IMR-90 (cell line): ENCODE measurements at places on chromosomes 2 and 18. TPM values are rescaled to one million over a fixed set of nuclear protein-coding genes. Genes with fewer than 3 reads are reported as not detected.

- DNase-seq, result no peak
Observed at GRCh38 chr2:173747035-173747434, 218.1 kb downstream of the SP3 start.

- no peak for DNase-seq
Observed at GRCh38 chr2:232295971-232296370, 82.6 kb upstream of the ALPP start.

DNA sequence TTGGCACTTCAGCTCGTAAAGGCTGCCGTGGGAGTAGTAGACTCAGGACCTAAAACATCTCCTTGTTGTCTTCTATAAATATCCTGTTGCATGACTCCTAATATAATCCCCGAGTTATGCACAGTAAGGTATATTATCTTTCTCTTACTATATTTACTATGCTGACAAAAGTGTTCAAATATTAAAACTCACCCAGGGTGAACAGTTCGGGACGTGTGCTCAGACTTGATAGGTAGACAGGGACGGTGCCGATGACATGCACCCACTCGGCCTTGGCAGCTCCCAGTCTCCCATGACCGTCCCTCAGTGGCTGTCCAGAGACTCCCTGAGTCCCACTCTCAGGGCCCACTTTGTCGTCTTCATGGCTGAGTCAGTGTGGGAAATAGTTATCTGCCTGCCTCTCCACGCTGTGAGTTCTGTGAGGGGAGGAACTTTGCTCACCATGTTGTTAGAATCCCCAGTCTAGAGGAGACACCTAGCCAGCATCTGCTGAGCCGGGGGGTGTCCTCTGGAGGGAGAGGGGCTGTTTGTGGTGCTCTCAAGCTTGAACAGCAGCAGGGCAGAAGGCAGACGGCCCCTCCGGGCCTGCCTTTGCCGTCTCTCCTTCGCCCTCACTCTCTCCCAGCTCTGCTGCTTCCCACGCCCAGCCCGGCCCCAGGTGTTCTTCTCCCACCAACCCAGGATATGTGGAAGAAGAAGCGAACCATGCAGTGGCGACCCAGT is 75.0 kb downstream of the DGKD start:
- no peak for DNase-seq

DNA sequence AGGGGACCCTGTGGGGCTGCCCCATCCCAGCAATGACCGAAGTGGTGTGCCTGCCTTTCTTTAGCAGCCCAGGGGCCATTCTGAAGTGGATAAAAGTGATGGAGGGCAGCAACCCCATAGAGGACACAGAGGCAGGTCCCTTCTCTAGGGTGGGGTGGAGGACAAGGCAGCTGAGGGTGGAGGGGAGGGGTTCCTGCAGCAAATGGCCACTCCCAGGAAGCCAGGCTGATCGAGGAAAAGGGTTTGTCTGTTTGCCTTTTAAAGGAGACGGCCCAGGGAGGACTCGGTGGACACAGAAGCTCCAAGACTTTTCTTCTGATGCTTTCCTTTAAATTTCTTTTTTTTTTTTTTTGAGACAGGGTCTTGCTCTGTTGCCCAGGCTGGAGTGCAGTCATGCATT is 272.8 kb downstream of the TWIST2 start:
- DNase-seq, result no peak

- DNase-seq, result peak; percentile 92
Observed at GRCh38 chr2:157792335-157793052, 83.6 kb downstream of the ACVR1 start.

DNA sequence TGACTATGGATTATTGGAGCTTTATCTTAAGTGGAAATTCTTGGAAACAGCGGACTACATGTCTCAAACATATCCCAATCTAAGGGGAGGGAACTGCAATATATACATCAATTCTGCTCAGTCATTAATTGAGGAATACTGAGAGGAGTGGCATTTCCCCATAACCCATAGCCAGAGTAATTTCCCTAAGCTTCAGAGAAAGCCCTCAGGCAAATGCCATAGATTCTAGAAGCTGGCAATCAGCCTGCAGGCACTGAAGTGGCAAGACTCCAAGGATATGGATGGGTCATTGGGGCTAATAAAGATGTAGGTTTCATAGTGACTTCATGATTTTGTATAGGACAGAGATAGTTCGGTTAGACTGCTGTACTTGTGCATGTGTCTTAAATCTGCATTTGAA is 1960.5 kb upstream of the PIK3C3 start:
- no peak for DNase-seq

DNA sequence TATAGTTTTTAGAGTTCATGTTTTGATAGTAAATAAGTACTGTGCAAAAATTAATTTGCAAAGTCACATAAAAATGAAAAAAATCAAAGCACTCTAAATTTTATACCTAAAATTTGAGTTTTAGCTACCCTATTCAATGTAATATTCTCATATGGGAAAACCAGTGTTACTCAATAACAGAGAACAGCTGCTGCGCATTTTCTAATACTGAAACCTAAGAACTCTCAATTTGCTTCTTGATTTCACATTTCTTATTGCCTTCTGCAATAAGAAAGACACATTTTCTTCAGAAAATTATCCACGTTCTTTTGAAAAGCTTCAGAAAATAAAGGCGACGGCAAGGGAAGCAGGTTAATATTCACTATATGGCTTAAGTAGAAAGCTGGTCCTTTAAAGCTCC is 199.1 kb upstream of the CCDC150 start:
- DNase-seq, result no peak

DNA sequence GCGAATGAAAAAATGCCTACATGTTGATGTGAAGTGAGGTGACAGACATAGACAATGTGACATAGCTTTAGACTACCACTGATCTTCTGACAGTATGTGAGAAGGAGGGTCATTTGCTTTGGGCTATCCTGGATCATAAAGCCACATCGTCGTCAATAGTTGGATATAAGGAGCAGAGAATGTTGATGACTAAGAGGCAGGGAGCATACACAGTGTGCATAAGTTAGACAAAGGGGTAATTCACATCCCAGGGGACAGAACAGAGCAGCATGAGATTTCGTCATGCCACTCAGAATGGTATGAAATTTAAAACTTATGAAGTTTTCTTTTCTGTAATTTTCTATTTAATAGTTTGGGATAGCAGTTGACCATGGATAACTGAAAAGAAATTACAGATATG is 403.2 kb downstream of the DSC3 start:
- DNase-seq, result no peak

GRCh38 chr2:115160531-115161080 is 718.2 kb downstream of the DPP10 start:
- DNase-seq, result no peak

DNA sequence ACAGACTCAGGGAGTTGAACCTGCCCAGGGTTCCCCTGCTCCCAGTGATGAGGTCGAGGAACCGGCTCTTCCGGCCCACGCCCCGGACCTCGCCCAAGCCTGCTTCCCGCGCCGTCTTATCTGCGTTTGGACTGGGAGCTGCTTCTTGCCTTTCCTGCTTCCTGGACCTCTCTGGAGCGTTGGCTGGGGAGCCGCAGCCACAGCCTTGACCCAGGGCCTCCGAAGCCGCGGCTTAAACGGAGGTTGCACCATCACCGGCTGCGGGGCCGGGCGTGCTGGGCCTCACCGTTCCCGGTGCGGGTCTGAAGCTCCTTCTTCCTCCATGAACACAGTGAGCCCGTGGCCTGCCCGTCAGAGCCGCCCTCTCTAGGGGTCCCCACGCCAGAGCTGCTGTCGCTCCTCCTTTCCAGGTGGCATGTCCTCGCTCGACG is 13.3 kb downstream of the NTSR2 start:
- no peak for DNase-seq

- peak; percentile 91 for DNase-seq
Observed at GRCh38 chr2:192267484-192267883, 72.8 kb upstream of the TMEFF2 start.

DNA sequence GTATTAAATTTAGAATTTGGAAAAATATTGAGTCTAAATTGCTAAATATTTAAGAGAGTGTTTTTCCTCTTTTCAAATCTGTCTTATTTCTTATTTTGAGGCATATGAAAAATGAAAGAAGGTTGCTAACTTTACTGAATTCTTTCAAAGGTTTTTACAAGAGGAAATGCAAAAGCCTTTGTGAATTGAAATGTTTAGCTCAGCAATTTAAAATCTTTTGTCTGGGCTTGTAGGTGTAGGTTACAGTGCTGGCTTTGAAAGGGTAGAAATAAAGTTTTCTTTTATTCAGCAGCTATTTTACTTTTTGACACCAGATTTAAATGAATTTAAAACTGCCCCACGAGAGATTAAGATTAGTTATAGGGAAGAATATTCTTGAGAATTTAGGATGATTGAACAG is 192.0 kb downstream of the CDH7 start:
- DNase-seq, result no peak

DNA sequence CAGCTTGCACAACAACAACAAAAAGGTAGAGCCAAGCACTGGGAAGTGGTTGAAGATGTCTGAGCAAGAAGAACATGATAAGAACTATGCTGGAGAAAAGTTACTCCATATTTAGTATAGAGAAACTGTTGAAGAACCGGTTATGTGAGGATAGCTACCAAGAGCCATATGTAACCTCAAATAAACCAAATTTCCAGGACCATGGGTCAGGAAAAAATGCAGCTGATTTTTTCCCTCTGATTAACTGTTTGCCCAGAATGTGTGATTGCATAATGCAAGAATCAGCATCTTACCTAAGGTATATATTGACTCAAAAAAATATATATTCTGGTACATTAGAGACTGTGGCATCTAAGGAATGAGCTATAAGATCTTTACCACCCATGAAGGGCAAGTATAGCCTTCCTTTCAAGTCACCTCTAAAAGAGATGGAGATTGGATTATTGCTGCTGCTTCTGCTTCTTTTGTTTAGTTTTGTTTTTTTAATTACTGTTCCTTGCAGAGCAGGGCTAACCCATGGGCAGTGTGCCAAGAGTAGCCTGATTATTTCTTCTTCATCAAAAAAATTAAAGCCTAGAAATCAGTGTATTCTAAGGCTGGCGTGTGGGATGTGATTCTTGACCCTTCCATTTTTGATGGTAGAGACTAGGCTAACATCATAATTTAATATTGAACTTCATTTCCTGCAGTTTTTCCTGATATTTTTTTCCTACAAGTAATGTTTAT is 76.9 kb upstream of the MAP3K20 start:
- no peak for DNase-seq

DNA sequence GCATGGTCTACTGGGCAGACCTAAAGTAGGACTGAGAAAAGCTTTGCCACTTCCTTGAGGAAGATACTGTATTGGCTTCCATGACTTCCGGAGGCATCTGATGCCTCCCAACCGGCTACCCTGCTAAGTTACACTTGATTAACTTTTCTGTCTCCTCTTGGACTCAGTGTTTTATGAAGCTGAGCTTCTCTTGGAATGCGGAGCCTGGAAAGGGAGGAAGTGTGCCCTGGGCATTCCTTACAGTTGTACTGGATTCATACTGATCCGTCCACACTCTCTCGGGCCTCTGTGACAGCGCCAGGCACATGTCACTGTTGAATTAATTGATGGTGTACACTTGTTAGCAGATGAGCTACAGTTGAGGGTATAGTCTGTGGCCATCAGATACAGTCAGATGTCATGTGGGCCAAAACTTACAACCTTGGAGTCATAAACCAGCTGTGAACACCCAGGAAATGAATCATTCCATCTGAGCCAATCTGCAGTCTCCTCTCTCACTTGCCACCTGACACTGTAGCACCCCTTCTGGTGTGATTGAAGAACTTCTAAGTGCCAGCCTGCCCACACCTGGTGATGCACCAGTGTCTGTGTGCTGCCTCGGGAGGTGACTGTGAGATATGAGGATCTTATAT is 122.5 kb downstream of the FHOD3 start:
- peak; percentile 21 for DNase-seq

DNA sequence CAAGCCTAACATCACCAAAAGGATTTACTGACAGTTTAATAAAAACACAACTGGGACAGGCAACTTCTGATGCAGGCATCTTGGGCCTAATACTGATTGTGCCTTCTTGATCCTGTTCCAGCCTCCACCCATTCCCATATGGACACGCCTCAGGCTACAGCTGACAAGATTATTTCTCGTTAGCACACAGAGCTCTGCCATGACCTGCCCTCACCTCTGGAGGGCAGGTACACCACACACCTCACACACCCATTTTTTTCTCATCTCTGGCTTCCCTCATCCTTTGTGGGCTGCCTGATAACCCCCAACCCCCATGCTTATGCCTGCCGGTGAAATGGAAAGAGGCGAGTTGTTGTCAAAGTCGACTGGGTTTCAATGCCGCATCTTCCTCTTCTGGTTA is 147.0 kb downstream of the ANTXR1 start:
- no peak for DNase-seq

- no peak for DNase-seq
Observed at GRCh38 chr2:9033385-9034168, 30.1 kb upstream of the MBOAT2 start.

GRCh38 chr18:6604573-6604941 is 125.0 kb upstream of the ARHGAP28 start:
- no peak for DNase-seq

GRCh38 chr2:33123216-33123615 is 176.5 kb downstream of the LTBP1 start:
- peak; percentile 61 for DNase-seq

GRCh38 chr2:100674666-100675065 is 111.9 kb downstream of the PDCL3 start:
- DNase-seq, result no peak

DNA sequence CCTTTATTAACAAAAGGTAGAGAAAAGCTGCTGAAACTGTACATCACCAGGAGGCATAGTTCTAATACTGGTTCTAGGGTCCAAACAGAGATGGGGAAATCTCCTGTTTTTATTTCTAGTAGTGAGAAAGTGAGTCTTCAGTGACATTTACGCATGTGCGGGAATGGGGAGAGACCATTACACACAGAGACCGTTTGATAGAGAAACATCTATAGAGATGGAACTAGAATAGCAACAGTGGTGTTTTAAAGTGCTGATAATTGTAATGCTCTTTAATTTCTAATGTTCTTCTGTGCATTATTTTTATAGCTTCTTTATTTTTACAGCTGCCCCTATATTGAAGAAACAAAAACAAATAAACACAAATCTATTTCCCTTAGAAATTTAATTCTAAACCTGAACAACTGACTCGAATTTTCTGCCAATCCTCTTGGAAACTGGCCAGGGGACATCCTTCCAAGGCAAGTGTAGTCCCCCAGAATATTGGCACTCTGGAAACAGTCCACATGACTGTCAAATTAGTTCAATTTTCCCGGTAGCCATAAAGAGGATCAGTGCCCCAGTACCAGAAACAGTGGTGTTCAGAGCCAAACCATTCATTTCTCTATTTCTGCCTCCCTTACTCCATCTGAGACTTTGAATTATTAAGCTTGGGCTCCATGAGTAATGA is 260.9 kb downstream of the ICOS start:
- no peak for DNase-seq

The TUBA4B gene
- not detected in 2 replicates for total RNA-seq

The FSIP2 gene
- under 0.01 TPM in 1 of 2 replicates, not detected in the other for total RNA-seq

The POTEJ gene
- total RNA-seq, result not detected in 2 replicates

The ACOXL gene
- not detected in 2 replicates for total RNA-seq

The CXCR1 gene
- total RNA-seq, result not detected in 2 replicates

The HIBCH gene
- 8.8 and 15.6 TPM in 2 replicates for total RNA-seq

The RTP5 gene
- total RNA-seq, result not detected in 2 replicates

The AMER3 gene
- total RNA-seq, result not detected in 2 replicates

The PJVK gene
- total RNA-seq, result 0.28 and 0.72 TPM in 2 replicates

The XIRP2 gene
- total RNA-seq, result 0.18 and 0.28 TPM in 2 replicates

The NEMP2 gene
- 1.3 and 2.2 TPM in 2 replicates for total RNA-seq

The ASB18 gene
- total RNA-seq, result not detected in 2 replicates

The SLC4A3 gene
- 0.90 and 1.1 TPM in 2 replicates for total RNA-seq
